ENCODE measurements at places on chromosomes 7 and 10.

GRCh38 chr7:93148144-93148543 lies at the start of gene SAMD9L:
SAMD9L (minus strand) TSS chr7:93148385; CDS start chr7:93135971, 12,414 bp downstream.
- DNase-seq: no peak

- no peak for DNase-seq
Observed at GRCh38 chr7:94335586-94335985, 59.1 kb upstream of the COL1A2 start.

GRCh38 chr7:40922316-40922670 lies 780.6 kb downstream of the INHBA start:
- peak; percentile 49 for DNase-seq

- no peak for DNase-seq
Observed at GRCh38 chr7:7274782-7275181, 92.4 kb downstream of the C1GALT1 start.

DNA sequence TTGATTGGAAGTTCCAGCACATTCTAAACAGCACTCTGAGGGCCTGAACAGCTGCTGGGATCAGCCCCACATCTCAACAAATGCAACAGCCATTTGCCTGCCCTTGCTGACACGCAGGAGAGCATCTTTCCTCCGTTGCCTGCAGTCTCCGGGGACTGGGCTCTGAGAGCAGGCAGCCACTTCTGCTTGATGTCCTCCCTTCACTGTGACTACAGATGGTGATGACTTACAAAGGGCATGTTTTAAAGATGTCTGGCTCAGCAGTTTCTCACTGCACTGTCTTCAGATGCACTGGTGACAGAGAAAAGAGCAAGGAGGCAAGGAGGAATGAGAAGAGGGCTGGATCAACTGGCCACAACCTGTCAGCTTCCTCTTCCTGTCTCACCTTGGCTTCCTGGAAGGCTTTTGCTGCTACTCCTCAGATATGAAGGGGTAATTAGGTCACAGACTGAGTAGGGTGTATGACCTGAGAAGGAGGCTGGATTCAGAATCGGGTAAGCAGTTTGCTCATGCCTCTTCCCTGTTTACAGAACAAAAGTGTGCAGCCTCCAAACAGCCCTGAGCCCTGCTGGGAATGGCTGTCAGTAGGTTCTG lies 143.5 kb upstream of the GHITM start:
- no peak for DNase-seq

DNA sequence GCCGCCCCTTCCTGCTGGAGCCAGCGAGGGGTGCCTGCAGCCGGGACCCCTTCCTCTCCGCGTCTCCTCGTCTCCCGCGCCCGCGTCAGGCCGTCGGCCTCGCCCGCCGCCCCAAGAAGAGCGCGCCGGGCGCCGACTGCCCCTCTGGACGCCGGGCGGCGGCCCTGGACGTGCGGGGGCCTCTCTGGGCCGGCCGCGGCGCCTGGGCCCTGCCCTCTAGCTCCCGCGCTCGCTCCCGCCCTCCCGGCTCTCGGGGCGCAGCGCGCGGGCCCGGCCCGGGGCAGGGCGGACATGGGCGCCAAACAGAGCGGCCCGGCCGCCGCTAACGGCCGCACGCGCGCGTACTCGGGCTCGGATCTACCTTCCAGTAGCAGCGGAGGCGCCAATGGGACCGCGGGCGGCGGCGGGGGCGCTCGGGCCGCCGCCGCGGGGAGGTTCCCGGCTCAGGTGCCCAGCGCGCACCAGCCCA lies 704 bp downstream of the ZNRF2 start:
- DNase-seq: no peak

DNA sequence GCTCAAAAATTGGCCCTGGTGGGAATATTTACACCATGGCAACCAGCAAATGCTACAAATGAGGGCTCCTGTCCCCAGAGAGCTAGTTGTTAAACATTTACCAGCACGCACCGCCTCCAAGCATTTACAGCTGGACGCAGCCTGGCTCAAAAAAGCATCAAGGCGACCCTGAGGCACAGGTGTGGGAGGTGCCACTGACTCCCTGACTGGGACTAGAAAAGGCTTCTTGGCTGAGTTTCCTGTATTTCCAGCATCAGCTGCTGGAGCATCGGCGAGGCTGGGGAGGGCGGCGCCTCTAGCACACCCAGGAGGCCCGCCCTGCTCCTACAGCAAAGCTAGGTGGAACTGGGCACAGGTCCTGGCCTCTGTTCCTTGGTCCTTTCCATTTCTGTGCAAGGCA lies 43.5 kb upstream of the ZRANB1 start:
- DNase-seq: no peak

DNA sequence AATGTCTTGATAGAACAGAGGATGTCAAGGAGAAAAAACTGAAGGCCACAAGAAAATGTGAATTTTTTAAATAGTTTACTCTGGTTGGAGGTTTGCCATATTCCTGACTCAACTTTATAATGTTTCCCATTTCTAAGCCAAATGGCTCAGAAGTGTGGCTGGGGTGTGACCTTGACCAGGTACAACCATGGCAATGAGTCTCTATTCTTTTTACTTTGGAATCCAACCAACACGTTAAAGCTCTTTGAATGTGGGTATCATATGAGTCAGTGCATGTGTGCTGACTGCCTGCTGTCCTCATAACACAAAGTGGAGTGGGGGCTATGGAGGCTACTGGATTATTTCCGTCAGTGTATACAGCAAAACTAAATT lies 33.5 kb upstream of the DLD start:
- no peak for DNase-seq

DNA sequence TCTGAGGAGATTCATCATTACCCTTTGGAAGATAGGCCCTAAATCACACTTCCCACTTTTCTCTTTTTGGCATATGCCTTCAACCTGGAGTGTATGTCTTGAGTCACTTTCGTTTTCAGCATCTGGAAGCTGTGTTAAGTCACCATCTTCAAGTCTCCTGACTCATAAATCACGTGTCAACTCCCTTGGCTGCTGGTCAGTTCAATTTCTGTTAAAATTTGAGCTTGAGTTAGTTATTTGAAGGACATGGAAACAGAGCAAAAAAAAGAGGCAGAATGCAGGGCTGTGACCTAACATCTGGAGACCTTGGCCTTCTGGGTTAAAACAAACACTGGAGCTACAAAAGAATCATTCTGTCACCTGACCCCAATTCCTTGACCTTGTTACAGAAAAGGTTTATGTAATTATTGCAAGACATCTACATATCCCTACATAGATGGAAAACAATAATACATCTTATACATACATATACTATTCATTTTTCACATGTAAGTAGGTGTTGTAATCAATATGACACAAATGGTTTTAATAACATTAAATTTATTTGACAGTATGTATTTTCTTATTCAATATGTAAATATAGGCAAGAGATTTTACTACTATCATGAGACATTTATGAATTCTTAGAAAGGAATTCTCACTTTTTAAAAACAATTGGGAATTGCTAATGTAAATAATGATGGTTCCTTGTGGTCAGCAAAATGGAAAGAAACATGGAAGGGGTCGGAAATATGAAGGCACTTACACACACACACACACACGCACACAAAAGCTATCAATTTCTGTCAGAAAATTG lies 169.7 kb upstream of the PHYHIPL start:
- DNase-seq: no peak

DNA sequence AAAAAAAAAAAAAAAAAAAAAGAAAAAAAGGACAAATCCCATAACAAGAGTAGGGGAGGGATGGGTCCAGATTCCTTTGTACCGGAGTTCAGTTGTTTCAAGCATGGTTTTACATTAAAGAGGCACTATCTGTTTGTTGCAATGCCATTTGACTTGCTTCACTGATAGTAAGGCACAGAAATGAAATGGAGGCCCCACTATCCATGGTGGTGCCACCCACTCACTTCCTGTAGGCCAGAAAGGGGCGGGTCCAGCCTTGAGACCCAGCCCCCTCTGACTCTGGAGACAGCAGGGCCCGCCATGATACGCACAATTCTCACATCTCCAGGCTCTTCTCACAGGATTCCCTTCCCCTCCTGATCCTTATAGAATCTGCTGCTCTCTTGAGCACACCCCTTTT lies 100.0 kb downstream of the CLEC2L start:
- no peak for DNase-seq

GRCh38 chr10:74084955-74085354 lies 65.7 kb downstream of the AP3M1 start:
- no peak for DNase-seq
